ENCODE measurements at places on chromosomes 5 and 9.

GRCh38 chr5:65760504-65761275 lies 38.7 kb downstream of the NLN start:
- no peak for DNase-seq

- no peak for DNase-seq
These were observed 67.4 kb upstream of the PTCH1 start for GRCh38 chr9:95584176-95584575.

- DNase-seq = no peak
These were observed 3.3 kb upstream of the VLDLR start for GRCh38 chr9:2618289-2618688.

GRCh38 chr9:91784673-91785446 lies 165.2 kb downstream of the ROR2 start:
- no peak for DNase-seq

DNA sequence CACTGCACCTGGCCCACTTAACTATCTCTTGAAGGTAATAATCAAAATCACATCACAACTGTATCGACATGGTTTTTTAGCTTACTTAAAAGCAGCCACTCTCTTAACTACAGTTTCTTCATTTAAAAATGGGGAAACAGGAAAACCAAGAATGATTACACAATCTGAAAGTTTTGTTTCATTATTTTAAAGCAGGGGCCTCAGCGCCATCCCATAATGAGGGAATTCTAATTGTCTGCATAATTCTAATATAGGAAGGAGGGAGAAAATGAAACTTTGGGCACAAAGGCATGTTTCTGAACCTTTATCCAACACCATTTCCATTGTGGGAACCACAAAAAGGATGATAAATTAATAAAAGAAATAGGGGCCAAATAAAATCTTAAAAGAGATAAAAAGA lies 7.6 kb downstream of the HACD4 start:
- DNase-seq = no peak

GRCh38 chr9:127344368-127345000 lies 52.5 kb upstream of the SLC2A8 start:
- no peak for DNase-seq

DNA sequence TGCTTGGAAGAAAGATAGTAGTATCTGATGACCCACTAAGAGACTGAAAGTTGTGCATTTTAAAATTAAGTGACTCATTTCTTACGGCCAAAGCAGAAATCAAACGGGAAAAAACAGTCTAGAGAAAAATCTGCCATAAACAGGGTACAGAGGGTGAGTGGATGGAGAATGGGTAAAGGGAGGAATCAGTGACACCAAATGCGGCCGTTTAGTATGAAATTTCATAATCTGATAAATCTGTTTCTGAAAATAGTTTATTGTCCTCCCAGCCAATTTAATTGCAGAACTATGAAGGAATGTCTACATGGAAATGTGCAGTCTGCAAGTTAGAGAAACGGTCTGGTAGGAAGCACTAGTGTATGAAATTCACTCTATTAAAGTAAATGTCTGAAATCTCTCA lies 39.5 kb downstream of the ADAMTS12 start:
- no peak for DNase-seq

- no peak for DNase-seq
These were observed 86.0 kb downstream of the PAX5 start for GRCh38 chr9:36948051-36948450.

DNA sequence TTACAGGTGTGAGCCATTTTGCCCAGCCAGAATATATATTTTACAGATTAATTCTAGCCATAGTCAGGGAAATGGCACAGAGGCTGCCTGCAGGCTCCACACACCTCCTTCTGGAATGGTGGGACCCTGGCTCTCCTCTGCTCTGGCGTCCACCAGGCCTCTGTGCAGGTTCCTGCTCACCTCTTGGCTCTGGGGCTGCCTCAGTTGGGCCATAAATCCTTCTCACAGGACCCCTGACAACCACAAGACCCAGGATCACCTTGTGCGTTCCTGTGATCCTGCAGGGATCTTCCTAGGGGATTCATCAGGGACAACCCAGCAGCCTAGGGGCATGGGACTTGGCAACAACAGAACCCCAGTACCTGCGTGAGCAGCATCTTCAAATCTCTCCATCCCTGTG lies 93.0 kb upstream of the FSTL4 start:
- DNase-seq = no peak

DNA sequence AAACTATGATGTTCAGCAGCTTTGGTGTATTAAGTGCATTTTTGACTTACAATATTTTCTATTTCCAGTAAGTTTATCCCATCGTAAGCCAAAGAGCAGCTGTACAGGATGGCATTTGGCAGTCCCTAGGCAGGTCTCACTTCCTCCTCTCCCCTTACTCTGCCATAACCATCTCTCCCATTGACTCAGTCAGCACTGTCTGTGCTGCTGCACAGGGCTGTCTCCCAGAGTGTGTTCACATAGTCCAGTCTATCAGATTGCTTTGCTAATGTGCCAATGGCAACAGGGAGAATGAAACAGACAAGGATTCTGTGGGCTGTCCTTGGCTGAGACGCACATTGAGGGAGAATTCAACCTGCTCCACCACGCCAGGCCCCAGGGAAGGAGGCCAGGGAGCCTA lies 47.0 kb upstream of the CAST start:
- DNase-seq = no peak

DNA sequence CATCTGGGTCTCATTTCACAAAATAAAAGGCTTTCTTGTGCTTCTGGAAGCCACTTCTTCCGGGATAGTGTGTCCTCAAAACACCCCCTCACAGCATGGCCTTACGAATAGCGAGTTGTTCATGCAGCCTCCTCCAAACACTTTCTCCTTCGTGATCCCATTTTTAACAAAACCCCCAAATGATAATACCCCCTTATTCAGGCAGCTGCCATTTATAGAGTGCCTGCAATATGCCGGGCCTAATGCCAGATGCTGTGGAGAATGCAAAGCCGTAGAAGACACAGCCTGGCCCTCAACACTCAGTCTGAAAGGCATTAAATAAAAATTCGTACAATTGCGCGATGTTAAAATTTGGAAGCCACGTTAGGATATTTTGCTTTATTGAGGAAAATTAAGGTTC lies 66.4 kb upstream of the SLC44A1 start:
- no peak for DNase-seq

DNA sequence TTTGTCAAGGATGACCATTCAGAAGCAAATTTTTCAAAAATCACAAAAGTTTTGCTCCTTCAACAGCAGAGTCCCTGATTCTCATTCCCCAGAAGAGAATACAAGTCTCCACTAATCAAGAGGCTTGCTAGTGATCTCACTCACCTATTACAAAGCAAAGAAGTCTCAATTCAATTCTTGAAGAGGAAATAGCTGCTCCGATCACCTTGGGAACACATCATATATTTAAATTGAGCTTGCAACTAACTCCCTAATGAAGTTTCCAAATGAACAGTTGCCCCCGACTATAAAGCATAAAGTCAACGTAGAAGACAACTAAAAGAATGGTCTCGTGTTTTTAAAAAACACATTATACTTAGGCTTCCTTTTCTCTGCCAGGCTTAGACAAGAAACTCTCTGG lies 1.6 kb downstream of the LIFR start:
- DNase-seq = no peak

DNA sequence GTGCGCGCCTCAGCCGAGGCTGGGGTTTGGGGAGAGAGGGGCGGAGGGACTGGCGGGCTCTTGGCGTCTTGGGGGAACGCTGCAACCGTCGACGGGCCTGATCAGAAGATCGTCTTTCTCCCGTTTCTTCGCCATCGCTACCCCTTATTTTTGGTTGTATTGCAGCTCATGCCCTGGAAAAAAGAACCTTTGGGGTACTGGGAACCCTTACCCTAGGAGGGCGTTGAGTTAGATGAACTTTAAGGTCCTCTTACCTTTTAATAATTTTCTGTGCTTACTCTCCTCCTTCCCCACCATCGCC lies 719 bp downstream of the PAIP2 start:
- no peak for DNase-seq

DNA sequence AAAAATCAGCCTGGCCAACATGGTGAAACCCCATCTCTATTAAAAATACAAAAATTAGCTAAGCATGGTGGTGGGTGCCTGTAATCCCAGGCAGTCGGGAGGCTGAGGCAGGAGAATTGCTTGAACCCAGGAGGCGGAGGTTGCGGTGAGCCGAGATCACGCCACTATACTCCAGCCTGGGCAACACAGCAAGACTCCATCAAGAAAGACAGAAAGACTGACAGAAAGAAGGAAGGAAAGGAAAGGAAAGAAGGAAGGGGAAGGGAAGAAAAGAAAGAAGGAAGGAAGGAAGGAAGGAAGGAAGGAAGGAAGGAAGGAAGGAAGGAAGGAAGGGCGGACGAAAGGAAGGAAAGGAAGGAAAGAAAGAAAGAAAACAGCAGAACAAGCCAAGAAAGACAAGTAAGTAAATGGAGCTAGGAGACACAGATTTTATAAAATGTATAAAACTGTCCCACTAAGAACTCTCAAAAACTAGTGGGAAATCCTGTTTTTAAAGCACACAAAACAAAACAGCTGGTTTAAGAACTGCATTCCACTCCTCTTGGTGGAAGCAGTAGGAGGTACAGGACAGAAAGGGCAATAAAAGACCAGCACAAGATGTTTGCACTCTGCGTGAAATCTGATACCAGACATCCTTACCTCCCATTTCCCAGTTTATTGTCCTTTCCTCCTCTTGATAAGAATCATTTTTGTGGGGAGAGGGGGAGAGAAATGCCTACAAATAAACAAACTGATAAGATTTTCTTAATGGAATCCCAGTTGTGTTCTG lies 46.7 kb downstream of the MYO10 start:
- DNase-seq = no peak

GRCh38 chr5:141135030-141135717 lies at the start of gene PCDHB5:
Gene PCDHB5, plus strand, starts transcription at chr5:141135206. Its CDS starts 229 bp downstream, at chr5:141135435.
- DNase-seq = no peak

- DNase-seq = no peak
These were observed 207.6 kb upstream of the MSX2 start for GRCh38 chr5:174516741-174517140.

GRCh38 chr5:123937230-123937629 lies 425.3 kb downstream of the CSNK1G3 start:
- peak; percentile 57 for DNase-seq

DNA sequence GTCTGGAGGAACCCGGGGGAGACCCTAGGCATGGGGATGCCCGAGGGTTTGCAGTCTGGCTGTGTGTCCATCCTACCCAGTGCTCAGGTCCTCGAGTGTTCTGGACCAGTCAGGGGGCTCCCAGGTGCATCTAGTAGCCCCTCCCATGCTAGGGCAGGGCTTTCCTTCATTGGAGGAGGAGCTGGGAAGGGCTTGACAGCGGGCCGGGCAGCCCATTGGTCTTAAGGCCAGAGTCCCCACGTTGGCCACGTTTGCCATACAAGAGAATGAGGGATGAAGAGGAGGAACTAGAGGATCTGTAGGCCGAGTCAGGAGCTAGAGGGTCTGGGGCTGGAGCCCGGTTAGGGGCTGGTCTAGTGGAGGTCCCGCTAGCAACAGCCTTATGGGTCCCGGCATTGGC lies 37.3 kb upstream of the CTSV start:
- DNase-seq = no peak

DNA sequence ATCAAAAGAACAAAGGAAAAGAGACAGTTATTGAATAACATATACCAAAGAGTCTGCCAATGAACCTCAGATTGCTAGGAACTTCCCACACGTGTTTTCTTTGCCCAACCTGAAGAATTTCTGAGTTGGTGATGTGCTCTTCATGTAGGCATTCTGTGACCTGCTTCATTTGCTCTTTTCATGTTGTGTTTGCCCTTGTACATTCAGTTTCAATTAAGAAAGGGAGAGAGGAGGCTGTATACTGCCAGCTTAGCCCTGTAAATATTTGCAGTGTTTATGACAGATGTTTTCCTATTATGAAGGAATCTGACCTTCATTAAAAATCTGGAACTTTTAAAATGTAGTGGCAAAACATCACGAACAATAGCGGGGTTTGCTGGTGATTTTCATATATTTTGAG lies 168.5 kb downstream of the GAS1 start:
- DNase-seq = no peak

DNA sequence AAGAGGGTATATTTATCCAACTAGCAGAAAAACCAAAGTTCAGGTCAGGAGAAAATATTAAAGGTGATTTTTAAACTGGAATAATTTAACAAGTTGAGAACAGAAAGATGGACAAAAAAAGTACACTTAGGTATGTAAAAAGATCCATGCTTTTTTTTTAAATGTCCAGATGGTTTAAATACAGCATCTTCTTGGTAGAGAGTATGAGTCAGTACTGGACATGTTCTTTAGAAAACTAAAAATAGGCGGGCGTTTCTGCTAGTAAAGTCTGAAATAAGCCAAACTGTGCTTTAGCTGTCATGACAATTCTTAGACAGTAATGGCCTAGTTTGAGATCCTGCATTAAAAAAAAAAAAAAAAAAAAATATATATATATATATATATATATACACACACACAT lies 255.9 kb upstream of the ST8SIA4 start:
- no peak for DNase-seq

DNA sequence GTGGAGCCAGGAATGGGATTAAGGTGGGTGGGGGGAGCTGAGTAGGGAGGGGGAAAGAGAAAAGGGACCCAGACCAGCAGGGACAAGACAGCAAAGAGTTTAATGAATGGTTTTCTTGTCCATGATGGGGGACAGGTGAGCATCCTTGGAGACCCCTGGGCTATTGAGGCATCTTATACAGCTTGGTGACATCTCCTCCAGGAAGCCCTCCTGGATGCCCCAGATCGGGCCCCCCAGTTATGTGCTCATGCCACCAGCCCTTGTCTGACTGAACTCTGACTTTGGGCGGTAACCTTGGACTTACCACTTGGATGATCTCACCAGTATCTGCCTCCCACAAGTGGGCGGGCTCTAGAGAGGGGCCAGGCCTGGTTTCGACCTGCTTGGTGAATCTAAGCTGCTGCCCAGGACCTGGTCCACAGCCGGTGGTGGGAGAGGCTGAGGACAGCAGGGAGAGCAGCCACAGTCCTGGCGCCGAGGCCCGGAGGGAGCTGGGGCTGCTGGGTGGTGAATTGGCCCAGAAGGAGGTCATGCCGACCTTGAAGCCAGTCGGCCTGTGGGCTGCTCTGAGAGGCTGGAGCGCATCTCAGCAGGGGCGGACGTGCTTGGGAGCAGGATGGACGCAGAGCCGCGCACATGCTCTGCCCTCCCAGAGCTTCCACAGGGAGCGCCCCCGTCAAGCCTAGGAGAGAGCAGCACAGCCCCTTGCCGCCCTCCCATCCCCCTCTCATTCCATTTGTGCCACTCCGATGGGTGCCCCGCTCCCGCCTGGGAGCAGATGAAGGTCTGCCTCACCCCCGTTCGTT lies 36.2 kb downstream of the UNC5A start:
- DNase-seq = no peak

DNA sequence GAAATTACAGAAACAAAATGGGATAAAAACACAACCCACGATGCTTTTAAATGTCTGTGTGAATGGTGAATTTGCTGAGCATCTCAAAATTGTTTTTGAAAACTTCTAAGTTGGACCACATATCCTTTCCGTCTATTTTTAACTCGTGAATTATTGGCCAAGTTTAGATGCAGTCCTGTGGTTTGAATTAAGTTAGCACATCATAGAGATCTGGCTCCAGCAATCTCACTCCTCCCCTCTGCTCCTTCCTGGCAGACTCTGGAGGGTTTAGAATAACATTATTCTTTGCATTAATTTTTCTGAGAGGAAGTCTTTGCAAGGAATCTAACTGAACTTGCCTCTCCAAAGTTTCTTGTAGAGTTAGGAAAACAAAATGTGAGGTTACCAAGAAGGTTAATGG lies 14.5 kb upstream of the ANKRD55 start:
- DNase-seq = no peak

- DNase-seq = no peak
These were observed 44.4 kb downstream of the GADD45G start for GRCh38 chr9:89649039-89649691.

Measured in SK-N-DZ (cell line).